Mucosa of descending colon (tissue), 3 donors: ENCODE measurements at places on chromosomes 5 and 9. TPM values are rescaled to one million over a fixed set of nuclear protein-coding genes. Genes with fewer than 3 reads are reported as not detected.

DNA sequence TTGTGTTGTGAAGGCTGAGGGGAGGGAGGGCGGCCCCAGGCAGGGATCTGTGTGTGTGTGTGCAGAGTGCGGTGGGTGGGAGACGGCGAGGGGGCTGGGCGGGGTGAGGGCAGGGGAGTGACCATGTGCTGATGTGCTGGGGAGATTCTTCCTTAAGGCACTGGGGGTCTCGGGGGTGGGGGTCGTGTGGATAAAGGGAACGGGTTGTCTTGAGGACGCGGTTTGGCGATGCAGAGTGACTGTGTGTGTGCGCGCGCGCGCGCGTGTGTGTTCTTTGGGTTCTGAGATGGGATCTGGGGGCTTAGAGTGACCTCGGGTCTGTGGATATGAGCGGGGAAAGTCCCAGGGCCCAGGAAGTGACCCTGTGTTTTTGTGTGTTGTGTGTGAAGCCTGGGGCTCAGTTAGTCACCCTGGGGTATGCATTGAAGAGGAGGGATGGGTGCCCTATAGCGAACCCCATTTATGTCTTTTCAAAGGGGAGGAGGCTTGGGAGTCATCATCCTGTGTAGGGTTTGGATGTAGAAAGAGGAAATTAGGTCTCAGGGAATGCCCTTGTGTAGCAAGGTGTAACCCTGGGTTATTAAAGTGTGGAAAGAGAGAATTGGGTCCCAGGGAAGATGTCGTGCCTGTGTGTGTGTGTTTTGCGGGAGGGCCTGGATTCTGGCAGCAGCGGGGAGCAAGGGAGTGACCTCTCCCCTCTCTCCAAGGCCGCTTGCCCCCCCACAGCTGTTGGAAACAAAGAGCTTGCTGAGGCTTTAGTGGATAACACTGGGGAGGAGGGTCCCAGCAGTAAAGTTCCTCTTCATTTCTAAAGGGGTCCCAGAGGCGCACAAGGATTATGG lies 1.4 kb downstream of the TMEFF1 start:
- DNase-seq, result no peak

SPATA31A3 gene
- not detected for total RNA-seq

FOXD4L4 gene
- total RNA-seq, result 0.27 TPM

DNA sequence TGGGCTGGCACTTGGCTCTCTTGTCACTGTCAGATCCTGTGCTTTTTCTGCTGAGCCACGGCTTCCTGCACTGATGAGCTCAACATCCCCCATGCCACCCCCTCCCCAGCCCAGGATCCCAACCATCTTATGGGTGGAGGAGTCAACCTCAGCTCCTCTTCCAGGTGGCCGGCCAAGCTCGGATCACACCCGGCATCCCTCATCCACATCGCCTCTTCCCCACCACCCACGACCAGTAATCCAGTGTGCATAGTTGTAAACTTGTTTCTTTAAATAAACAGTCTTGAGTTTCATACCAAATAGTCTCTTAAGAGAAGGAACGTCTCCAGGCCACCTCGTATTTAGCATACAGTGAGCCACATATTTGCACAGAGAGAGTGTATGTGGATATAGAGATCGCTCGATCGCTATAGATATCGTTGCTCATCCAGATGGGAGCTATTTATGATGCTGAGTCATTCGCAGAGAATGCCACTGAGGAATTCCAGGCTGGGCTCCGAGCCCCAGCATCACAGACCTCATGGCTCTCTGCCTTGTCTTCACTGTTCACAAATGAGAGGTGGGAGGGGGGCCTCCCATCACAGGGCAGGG lies 61.8 kb upstream of the CPLX2 start:
- no peak for DNase-seq

TSSK1B gene
- 0.12 TPM for total RNA-seq

- DNase-seq, result peak; percentile 6
These were observed 35.2 kb upstream of the NFIB start for GRCh38 chr9:14349146-14349446.

DNA sequence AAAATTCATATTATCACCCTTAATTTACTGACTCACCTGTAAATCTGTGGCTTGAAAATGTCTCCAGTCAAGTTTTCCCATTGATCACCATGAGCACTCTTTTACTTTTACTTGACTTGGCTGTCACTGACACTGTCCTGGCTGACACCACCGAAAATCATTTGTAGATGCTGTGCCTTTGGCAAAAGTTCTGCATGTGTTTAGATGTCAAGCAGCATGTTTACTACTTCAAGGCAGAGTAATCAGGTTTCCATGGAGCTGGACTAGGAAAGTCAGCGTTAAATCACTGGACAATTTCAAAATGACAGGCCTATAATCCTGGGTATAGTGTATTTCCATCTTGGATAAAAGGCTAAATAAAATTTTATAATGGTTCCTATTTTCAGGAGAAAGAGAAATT lies 1530.6 kb upstream of the CDH6 start:
- DNase-seq, result no peak

PDLIM4 gene
- 59.0 TPM for total RNA-seq

GRCh38 chr5:979100-979817 lies 29.3 kb upstream of the NKD2 start:
- DNase-seq, result no peak

- DNase-seq, result no peak
These were observed 22.8 kb upstream of the SCGB3A2 start for GRCh38 chr5:147855774-147856069.

KLHL9 gene
- 23.9 TPM for total RNA-seq

DNA sequence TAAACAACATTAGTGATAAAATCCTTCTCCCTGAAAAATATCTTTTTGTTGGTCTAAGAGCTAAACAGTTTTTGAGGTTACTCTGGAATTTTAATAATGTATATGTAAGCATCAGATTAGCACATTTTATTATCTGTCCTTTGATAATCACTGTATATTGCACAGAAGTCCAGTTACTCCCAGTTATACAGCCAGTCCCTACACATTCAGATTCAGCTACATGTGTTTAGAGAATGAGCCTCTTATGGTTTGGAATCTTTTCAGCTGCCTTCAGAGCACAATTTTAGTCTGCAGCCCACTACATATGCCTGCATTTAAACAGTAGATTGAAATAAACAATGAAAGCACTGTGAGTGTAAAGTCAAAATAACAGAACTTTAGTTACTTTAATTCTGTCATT lies 438.2 kb downstream of the ARHGEF28 start:
- DNase-seq, result no peak

OR1Q1 gene
- not detected for total RNA-seq

DNA sequence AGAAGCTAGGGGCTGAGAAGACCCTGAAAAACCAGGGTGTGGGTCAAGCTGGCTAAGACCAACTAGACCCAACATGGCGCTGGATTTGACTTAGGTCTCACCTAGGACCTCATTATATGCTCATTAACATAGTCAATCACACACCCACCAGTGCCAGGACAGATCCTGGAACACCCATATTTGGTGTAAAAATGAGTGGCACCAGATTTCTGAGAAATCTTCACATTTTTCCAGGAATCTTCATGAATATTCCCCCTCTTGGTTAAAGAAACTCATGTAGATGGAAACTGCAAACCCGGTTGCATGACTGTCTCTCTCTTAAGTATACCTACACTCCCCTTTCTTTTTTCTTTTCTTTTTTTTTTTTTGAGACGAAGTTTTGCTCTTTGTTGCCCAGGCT lies 17.9 kb upstream of the RAB14 start:
- DNase-seq, result no peak

DNA sequence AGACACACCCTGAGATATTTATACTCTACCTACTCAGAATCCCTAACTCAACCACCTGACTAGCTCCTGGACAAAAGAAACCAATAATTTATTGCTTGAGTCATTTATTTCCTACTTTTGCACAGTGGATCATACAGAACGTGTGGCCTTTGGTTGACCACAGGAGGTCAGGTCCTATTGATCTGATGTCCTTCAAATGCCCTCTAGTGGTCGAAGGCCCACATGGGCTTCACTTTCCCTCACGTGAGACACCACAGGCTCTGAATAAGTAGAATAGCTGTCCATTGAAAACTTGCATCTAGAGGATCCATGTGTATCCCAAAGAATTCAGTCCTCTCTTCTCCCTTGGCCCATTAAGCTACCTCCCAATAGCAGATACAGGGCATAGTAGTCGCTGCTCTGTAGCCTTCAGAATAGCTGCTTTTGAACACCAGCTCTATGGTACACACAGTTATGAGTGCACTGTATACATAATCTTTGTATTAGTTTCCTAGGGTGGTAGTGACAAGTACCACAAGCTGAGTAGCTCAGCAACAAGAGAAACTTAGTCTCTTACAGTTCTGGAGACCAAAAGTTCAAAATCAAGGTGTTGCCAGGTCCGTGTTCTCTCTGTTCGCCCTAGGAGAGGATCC lies 177.6 kb upstream of the SMARCA2 start:
- no peak for DNase-seq

- DNase-seq, result peak; percentile 24
These were observed 283.4 kb downstream of the NFIB start for GRCh38 chr9:14030375-14031059.

- DNase-seq, result no peak
These were observed 81.2 kb downstream of the ADAMTS12 start for GRCh38 chr5:33810491-33811120.

- DNase-seq, result no peak
These were observed 7.6 kb upstream of the ZNF474 start for GRCh38 chr5:122121479-122122465.

RIOK2 gene
- total RNA-seq, result 26.8 TPM

DNA sequence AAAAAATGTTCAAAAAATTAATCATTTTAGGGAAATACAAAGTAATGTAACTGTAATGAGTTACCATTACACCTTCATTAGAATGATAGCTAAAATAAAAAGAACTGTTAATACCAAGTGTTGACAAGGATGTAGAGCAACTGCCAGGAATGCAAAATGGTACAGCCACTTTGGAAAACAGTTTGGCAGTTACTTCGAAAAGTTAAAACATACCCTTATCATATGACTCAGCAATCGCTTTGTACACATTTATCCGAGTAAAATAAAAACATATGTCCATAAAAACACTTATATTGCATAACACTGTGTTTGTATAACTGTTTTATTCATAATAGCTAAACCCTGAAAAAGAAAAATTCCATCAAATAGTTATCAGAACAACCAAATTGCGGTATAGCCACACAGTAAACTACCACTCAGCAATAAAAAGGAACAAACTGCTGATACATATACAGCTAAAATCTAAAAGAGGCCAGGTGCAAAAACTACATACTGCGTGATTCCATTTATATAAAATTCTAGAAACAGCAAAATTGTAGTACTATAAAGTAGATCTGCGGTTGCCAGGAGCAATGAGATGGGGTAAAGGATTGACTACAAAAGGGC lies 61.7 kb downstream of the RFX3 start:
- no peak for DNase-seq

GRCh38 chr9:17744786-17745185 lies 165.9 kb downstream of the SH3GL2 start:
- peak; percentile 23 for DNase-seq

PCDHGB4 gene
- total RNA-seq, result 5.3 TPM

CATSPER3 gene
- 1.3 TPM for total RNA-seq

DNA sequence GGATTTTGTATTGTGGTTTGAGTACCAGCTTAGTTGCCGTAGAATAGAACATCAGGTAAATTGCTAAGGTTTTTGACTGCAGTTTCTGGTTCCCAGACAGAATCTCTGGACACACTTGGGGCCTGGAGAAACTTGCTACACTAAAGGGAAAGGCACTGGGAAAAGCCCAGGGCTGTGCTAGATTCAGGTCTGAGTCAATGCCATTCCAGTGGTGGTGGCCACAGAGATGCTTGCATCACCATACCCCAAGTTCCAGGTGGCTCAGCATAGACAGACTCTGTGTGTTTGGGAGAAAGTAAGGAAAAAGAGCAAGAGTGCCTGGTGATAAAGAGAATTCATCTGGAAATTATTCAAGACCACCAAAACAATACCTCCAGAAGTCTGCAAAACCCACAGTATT lies 120.6 kb downstream of the HMHB1 start:
- no peak for DNase-seq

- DNase-seq, result no peak
These were observed 30.2 kb upstream of the CATSPER3 start for GRCh38 chr5:134937526-134937925.

DNA sequence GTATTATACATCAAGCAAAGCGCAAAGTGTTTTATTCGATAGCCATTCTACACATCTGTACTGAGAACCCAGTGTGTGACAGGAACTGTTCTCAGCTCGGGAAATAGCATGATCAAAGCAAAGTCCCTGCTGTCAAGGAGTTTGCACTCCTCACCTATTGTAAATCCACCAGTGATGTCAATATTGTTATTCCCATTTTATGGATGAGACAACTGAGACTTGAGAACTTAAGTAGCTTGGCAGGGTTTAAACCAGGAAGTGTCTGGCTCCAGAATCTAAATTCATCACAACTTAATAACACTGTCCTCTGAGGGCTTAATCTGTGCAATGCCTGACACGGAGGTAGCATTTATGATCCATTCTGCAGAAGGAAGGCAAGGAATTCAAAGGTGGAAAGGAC lies 50.7 kb downstream of the ADAM19 start:
- no peak for DNase-seq

DNA sequence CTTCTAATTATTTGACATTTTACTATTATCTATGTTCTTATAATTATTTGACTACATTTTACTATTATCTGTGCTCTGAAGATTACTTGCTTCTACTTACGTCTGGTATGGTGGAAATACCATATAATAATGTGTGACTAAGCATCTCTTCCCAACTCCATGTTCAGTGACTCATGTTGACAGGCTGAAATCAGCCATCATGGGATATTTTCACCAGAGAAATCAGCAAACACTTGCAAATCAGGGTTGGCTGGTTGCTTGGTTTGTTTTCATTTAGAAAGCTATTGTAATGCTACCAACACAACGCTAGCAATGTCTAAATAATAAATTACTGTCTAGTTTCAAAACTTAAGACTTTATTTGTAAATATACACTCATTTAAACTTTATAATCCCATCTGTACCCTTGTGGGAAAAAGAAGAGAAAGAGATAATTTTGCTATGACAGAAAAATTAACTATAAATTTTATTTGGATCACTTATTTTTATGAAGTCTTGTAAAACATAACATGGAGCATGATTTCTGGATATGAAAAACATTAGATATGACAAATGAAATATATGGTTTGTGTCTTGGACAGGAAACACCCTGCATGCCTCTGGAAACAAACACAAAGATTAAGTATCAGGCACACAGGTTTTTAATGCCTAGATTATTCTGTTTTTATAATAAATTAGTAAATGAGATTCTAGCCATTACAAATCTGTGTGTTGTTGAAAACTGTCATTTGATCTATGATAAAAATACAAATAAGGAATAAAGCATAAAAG lies 337.6 kb downstream of the BNC2 start:
- no peak for DNase-seq

DNA sequence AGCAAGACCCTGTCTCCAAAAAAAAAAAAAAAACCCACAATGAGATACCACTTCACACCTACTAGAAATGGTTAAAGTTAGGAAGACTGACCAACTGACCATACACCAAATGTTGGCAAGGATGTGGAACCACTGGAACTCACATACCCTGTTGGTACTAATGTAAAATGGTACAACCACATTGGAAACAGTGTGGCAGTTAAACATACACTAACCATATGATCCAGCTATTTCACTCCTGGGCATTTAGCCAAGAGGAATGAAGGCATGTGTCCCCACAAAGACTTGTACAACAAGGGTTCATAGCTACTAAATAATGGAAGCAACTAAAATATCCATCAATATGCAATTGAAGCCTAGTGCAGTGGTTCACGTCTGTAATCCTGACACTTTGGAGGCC lies 21.3 kb downstream of the NAIF1 start:
- DNase-seq, result no peak

GRCh38 chr9:34430843-34431437 lies 27.4 kb downstream of the FAM219A start:
- DNase-seq, result no peak

GRCh38 chr5:86175224-86175623 lies 442.5 kb upstream of the COX7C start:
- DNase-seq, result no peak

- DNase-seq, result no peak
These were observed 211.3 kb downstream of the DCP2 start for GRCh38 chr5:113187906-113188305.
